HuH-7.5 (cell line): ENCODE measurements at places on chromosomes 3 and 15.
A peak's percentile ranks its signal among the peaks of the same experiment; 100 is the strongest.

DNA sequence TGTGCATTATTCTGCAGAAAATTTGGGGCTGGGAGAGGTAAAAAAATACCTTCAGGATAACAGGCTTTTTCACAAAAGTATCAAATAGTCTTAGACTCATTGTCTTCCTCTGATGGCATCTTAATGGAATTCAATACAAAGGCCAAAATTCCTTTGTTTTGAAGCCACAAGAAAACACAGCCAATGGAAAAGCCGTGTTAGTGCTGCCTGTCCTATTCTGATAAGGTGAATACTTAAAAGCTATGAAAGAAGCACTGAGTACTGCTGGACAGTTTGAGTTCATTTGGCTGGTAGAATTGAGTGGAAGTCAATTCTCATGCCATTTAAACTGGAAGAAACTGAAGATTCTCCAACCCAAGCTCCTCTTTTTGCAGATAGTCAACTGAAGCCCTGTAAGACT lies 395.3 kb upstream of the TPRG1 start:
- no peak for DNase-seq

DNA sequence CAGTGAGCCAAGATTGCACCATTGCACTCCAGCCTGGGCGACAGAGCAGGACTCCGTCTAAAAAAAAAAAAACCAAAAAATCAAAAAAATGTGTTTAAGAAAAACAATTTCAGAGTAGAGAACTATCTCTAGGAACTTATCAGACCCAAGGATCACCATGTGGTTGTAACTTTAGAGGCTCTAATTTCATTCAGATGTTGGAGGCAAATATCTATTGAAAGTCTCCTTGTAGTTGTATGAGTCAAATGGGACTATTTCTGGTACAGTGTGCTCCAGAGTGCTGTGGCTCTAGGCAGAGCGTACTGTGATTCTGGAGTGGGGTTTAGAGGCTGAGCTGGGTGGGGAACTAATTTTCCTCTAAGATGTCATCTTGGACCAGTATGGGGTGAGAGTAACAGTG lies 398.7 kb downstream of the SHQ1 start:
- DNase-seq, result no peak

- DNase-seq, result no peak
Measured at GRCh38 chr3:119589102-119589773, 8.4 kb upstream of the PLA1A start.

DNA sequence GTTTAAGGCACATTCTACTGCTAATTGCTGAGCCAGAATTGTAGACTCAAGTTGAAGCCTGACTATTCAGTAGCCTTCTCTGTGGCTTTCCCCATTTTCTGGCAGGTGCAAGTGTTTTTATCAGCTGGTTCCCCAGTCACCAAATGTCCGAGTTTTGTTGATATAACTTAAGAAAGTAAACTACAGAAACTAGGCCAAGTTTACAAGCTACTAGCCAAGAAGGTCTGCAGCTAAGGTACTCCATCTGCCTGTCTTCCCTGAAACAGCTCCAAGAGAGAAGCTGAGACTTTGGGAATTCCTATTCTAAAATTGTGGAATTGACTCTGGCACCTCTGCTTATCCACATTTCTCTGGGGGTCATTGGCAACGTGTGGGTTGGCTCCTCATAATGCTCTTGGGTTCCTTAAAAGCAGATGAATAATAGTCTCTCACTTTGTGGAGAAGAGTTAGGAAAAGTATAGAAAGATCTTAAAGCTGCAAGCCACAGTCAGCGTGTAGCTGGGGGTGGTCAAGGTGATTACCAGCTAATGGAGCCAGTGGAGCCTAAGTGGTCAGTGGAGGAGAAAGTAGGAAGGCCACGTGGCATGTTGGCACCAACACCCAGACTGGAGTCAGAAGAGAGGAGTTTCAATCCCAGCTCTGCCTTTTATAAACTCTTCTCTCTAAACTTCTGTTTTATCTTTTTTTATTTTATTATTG lies 128.8 kb downstream of the PEX5L start:
- DNase-seq, result no peak

- no peak for DNase-seq
Measured at GRCh38 chr15:70376031-70376928, 278.6 kb upstream of the TLE3 start.

DNA sequence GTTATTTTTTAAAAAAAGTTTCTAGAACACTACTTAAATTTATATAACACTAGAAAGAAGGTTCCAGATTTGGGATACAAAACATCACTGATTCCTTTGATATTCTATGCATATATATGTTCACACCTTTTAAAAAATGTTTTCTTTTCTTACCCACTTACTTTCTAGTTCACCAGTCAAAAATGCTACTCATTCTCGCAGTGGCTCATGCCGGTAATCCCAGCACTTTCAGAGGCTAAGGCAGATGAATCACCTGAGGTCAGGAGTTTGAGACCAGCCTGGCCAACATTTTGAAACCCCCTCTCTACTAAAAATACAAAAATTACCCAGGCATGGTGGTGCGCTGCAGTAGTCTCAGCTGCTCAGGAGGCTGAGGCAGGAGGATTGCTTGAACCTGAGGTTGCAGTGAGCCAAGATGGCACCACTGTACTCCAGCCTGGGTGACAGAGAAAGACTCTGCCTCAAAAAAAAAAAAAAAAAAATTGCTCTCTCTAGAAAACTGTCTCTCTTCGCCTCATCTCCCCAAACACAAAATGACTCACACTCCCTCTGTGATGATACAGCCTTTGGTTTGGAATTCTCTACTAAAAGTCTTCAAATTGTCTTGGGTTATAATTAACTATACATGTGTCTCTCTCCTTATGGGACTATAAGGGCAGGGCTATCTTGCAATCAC lies 52.6 kb upstream of the TGFBR2 start:
- DNase-seq, result no peak

DNA sequence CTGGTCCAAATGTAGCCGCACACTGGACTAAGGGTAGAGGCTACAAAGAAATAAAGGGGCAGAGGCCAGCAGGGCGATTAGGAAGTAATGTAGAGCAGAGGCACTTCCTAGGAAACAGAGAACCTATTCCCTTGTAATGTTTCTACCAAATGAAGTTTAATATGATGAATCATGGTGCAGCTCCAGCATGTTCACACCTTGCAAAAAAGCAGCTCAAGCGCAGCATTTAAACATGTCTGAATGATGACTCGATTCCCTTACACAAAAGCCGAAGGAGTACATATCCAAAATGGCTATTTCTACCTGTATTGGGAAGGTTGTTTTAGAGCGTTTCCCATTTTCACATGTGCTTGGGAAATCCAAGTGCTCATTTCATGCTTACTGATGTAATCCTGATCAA lies 204.8 kb downstream of the MECOM start:
- no peak for DNase-seq

DNA sequence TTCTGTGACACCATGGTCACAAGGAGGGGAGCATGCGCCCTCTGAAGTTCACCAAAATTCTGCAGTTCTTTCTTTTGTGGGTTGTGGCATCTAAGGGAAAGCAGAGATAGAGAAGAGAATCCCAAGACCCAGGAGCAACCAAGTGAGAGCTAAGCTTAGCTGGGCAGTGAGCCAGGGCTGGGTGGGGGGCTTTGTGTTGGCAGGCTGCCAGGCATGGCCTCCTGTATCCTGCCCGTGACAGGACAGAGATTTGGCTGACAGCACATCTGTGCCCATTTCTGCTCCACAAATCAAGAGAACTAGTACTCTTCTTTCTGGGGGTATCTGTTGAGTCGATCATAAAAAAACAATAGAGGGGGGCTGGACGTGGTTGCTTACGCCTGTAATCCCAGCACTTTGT lies 66.2 kb downstream of the NMNAT3 start:
- no peak for DNase-seq

DNA sequence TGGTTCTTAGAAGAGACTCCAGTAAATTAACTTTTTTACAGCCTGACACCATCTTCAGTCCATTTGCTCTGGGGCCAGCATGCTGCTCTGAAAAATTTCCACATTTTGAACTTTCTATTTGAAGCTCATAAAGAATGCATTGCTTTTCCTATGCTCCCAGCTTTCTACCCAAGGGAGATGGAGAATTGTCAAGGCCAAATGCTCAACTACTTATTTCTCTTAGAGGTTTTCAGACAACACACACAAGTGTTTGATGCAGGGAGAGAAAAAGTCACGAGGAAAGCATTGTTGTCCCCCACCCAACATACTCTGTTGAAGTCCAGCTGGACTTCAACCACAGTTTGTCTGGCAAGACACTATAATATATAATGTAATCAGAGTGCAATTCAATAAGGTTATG lies 100.3 kb upstream of the CADPS start:
- no peak for DNase-seq

- DNase-seq, result no peak
Measured at GRCh38 chr3:141112686-141113297, 61.6 kb downstream of the SPSB4 start.

DNA sequence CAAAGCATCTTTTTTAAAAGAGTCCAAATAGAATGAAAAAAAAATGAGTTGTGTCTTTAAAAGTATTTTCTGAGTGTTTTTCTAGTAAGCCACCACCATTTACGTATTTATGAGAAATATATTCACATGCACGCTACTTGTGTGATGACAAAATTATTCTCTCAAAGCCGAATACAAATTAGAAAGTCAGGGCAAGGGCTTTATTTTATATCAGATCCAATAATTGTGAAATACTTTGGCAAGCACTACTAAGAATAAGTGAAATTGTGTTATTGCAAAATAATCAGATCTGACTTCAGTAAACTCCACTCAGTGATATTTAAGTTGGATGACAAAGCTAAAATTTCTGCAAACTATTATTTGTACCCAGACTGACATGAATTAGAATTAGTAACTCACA lies 589.3 kb upstream of the KCNMB2 start:
- no peak for DNase-seq

DNA sequence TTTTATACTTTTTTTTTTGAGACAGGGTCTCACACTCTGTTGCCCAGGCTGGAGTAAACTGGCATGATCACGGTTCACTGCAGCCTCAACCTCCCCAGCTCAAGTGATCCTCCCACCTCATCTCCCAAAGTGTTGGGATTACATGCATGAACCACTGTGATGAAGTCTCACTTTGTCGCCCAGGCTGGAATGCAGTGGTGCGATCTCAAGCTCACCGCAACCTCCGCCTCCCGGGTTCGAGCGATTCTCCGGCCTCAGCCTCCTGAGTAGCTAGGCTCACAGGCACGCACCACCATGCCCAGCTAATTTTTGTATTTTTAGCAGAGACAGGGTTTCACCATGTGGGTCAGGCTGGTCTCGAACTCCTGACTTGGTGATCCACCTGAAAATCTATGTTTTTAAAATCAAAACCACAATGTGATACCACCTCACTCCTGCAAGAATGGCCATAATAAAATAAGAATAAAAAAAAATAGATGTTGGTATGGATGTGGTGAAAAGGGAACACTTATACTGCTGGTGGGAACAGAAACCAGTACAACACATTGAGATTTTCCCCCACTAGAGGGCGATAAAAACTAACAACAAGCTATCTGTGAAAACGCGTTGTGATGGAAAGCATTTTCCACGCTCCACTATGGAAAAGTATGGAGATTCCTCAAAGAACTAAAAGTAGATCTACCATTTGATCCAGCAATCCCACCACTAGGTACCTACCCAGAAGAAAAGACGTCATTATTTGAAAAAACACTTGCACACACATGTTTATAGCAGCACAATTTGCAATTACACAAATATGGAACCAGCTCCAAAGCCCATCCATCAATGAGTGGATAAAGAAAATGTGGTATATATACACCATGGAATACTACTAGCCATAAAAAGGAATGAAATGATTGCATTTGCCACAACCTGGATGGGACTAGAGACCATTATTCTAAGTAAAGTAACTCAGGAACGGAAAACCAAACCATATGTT lies 26.8 kb upstream of the OCA2 start:
- peak; percentile 41 for DNase-seq

- no peak for DNase-seq
Measured at GRCh38 chr3:171274222-171274621, 186.0 kb downstream of the TNIK start.

- DNase-seq, result no peak
Measured at GRCh38 chr3:128806588-128806987, 72.8 kb upstream of the ACAD9 start.

DNA sequence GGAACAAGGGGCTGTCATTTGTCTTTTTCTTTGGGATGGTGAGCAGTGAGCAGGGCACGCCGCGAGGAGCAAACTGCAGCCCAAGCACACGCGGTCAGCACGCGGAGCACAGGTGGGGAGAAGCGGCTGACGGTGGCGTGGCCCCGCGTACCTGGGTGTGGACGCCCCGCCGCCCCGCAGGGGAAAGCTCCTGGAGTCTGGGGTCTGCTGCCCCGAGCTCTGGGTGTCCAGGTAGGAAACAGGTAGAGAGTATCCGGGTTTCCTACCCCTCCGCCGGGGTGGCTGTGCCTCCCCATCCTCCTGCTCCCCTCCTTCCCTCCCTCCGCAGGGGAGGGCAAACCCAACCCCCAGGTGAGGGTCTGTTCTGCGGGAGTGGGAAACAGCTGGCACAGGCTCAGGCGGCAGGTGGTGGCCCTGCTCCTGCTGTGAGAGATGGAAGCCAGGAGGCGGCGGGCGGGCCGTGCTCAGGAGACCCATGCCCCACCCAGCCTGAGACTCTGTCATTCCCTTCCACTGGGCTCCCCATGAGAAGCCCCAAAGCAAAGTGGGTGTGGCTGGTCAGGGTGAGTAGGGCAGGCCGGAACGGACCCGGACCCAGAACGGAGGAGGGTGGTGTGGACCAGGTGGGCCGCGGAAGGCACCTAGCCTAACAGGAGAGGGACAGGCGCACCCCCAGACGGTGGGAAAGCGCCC lies 56.9 kb upstream of the CGNL1 start:
- DNase-seq, result no peak

GRCh38 chr3:196414469-196414868 lies 17.8 kb downstream of the UBXN7 start:
- no peak for DNase-seq

GRCh38 chr3:90241481-90241880 lies 1134.1 kb downstream of the EPHA3 start:
- DNase-seq, result no peak

DNA sequence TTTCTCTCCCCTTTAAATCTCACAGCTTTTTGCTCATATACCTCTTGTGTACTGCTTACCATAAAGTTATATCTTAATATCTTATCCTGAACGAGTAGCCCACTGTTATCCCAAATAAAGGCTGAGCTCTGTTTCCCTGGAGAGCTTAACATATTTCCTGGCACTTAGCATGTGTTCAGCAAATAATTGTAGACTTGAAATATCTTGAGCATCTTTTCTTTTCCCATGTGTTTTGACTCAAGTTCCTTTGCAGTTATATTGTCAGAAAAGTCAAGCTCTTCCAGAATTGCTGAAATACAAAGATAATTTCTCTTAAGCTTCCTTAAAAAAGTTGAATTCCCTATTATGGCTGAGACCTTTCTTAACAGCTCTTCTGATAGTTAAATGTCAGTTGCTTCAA lies 150.5 kb downstream of the LPP start:
- no peak for DNase-seq

- DNase-seq, result no peak
Measured at GRCh38 chr3:116034794-116035193, 410.5 kb downstream of the LSAMP start.

GRCh38 chr3:125319765-125320164 lies 55.4 kb downstream of the ZNF148 start:
- no peak for DNase-seq

DNA sequence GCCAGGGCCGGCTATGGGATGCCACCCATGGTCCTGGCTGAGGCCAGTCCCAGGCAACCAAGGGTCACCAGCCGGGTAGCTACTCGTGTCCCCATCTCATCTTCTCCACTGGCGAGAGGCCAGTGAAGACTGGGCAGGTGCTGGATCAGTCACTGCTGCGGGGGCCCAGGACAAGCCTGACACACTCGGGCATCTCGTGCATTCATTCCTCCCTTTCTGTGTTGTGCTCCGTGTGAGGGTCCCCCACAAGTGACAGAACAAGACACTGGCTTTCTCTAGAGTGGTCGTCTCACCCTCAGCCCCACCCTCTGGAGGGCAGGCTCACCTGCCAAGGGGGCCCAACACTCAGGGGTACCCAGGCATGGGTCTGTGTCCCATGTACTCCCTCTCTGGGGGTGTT lies 48.4 kb downstream of the ROPN1B start:
- DNase-seq, result no peak
